ENCODE measurements at places on chromosomes 12 and 14.
A peak's percentile ranks its signal among the peaks of the same experiment; 100 is the strongest.

GRCh38 chr12:32302218-32303173 lies 96.9 kb upstream of the FGD4 start:
- peak; percentile 47 for DNase-seq

GRCh38 chr14:64475585-64476273 lies 10.4 kb downstream of the AKAP5 start:
- no peak for DNase-seq

DNA sequence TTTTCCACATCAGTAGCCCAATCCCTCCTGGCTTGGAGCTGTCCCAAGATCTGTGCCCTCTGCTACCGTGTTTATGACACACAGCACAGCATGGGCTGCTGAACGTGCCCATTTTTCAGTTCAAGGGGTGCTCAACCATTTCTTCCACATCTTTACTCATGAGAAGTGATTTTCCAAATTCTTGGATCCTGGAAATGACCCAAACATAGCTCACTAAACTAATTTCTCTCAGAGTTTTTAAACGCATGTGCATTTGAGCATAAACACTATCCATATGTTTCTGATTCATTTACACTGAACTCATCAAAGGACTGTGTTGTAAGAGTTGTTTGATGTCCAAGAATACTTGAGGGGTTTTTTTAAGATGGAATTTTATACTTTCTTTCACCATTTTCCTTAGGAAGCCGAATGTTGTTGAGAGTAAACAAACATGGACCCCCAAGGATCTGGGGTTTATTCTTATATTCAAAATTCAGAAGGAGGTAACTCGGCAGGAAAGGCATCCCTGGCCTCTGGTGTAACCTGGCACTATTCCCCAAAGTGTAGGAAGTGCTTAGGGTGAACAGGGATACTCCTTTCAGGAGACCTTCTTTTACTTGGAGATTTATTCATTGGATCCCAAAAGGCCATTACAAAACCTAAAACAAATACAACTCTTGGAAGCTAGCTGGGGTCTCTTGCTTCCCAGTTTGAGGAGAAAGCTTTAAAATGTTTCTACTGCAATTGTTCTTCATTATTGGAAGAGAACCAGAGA lies 215.0 kb downstream of the BMP4 start:
- DNase-seq = no peak

- DNase-seq = no peak
These were observed 14.0 kb downstream of the BRF1 start for GRCh38 chr14:105286759-105287144.

- no peak for DNase-seq
These were observed 194.3 kb downstream of the RGS6 start for GRCh38 chr14:72126561-72126960.

- no peak for DNase-seq
These were observed 50.3 kb downstream of the ADAMTS20 start for GRCh38 chr12:43501703-43502102.

- DNase-seq = no peak
These were observed 38.5 kb downstream of the CCER1 start for GRCh38 chr12:90916516-90916915.

- DNase-seq = no peak
These were observed 12.6 kb downstream of the WSCD2 start for GRCh38 chr12:108141600-108142130.

DNA sequence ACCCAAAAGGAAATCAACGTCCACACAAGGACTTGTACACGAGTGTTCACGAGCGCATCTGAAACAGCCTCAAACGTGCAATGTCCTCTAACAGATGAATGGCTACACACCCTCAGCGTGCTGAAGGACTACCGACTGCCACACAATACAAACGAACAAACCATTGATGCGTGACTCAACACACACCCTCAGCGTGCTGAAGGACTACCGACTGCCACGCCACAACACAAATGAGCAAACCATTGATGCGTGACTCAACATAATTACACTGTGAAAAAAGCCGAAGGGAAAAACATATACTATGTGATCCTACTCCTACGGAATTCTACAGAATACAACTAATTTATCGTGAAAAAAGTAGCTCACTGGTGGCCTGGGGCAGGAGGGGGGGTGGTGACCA lies 25.1 kb upstream of the BTBD6 start:
- no peak for DNase-seq

DNA sequence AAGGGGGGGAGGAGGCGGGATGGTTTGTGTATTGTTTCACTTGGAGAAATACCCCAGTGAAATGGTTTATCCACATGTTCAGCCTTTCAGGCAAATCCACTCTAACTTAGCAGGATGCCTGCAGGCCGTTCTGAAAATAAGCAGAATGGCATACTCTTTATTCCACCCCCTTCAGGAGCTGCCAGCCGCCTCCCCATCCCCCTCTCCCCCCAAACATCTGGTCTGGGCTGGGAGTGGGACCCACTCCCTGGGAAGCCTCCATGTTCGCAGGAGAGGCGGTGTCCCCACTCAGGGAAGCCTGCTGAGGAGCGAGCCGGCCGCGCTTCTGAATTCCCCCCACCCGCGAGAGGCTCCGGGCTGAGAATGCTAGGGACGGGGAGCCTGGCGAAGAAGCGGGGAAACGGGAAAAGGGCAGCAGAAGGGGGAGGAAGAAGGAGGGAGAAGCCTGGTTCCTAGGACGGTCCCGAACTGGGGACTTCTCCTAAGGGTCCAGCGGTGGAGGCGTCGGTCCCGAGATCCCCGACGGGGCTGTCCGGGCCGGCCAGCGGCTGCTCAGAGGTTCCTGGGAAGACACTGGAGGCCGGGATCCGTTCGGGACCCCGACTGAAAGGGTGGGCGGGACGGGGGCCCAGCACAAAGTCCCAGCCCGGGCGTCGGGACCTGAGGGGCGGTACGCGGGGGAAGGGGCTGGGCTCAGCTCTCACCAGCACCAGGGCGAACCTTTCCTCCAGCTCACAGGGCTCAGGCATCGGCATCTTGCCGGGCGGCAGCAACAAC lies 666 bp downstream of the FMNL3 start:
- DNase-seq = no peak

DNA sequence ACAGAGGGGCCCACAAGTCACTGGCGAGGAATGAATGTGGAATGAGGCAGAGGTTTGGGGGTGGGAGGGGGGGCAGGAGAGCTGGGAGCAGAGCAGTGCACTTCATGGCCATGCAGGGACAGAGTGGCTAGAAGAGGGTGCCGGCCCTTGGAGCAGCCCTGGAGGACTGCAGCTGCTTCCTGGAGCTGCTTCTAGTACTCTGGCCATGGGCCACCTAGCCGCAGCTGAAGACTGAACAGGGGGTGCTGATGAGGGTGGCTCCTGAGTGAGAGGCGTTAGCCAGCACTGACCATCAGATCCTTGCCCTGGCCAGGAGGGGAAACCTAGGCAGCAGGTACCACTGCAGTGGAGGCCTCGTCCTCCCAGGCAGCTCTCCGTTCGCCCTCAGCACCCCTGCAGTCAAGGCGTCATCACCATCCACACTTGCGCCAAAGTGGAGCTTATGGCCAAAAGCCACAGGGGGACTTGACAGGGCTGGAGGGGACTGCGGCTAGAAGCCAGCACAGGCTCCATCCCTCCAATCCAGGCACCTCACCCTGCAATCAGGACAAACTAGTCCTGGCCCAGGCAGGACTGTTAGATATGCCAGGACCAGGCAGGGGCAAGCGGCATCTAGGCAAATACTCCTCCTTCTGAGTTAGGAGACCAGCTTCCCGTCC lies 16.4 kb downstream of the OTUB2 start:
- DNase-seq = no peak

GRCh38 chr12:29516431-29516875 lies 19.0 kb upstream of the OVCH1 start:
- DNase-seq = no peak

- no peak for DNase-seq
These were observed 4.7 kb downstream of the FGD6 start for GRCh38 chr12:95212586-95212985.

- DNase-seq = no peak
These were observed 13.7 kb downstream of the TRMT61A start for GRCh38 chr14:103542605-103543088.

DNA sequence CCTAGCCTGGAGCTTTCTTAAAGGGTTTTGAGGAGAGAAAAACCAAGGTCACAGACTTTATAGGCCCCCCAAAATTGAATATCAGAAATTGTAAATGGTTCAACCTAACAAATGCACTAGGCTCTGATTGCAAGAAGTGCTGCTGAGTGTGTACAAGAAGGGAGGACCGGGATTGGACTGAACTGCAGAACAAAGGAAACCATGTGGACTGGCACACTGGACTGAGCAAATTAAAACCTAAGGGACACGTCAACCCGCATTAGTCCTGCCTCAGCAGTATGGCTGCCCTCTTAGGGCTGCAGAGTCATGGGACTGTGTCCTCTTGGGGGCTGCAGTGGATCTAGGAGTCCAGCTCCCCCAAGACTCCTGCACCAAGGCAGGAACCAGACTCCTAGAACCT lies 842 bp upstream of the CISTR start:
- DNase-seq = no peak

- DNase-seq = no peak
These were observed 14.7 kb downstream of the PTCSC3 start for GRCh38 chr14:36161776-36162175.

DNA sequence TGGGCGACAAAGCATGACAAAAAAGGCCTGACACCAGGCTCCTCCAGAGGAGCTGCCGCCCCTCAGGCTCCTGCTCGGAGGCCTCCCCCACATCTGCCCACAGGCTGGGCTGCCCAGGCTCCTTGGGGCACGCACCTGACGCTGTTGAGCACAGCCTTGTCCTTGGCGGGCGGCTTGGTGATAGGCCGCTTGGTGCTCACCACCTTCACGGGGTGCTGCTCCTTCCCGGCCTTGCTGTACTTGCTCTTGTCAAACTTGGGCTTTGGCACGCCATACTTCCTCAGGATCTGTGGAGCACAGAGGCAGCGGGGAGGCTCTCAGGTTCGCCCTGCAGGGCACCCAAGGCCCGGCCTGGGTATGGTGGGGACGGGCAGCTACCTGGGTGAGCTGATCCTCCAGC lies 53.4 kb downstream of the TRAFD1 start:
- DNase-seq = no peak

- DNase-seq = no peak
These were observed 27.1 kb downstream of the DIO3 start for GRCh38 chr14:101588286-101588975.

GRCh38 chr12:54734196-54734950 lies 86.2 kb upstream of the DCD start:
- no peak for DNase-seq

DNA sequence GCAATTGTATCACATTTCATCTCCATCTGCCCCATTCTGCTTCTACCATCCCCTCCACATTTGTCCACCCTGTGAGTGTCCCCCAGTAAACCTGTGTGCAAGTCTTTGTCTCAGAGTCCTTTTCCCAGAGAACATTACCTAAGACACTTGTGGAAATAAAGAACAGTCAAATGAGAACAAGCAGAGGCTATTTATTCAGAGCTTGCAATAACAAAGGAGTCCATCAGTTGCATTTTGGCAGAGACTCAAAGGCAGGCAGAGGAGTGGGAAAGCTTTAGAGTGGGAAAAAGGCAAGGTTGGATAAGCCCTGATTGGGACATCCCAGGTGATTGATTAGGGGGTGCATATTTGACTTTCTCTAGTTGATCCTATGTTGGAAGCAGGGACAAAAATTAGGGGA lies 18.2 kb upstream of the PPFIBP1 start:
- DNase-seq = no peak

GRCh38 chr14:76653875-76654572 lies 107.2 kb upstream of the VASH1 start:
- DNase-seq = no peak

- DNase-seq = no peak
These were observed 7.0 kb upstream of the ATXN2 start for GRCh38 chr12:111605911-111606766.

DNA sequence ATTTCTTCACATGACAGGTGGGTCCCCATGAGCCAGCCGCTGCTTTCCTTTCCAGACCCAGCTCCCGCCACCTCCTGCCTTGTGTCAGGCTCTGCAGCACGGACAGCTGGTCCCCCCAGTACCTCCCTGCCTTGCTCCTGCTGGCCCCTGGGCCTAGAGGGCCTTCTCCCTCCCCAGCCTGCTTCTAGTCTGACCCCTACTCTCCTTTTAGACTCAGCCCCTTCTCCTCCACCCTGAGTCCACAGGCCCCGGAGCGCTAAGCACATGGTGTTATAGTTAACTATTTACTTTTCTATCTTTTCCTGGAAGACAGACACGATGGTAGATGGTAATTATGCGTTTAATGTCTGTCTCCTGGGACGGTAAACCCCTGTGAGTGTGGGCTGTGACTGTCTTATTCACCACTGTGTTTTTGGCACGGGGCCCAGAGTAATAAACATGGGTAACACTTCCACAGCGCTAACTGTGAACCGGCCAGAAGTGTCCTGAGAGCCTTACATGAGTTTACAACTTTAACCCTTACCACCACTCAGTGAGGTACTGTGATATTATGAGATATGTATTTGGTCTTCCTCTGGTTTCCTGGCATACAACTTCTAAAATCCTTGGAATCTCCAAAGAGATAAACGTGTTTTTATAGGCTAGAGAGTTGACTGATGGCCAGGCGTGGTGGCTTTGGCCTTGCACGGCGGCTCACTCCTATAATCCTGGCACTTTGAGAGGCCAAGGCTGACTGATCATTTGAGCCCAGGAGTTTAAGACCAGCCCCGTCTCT lies 41.2 kb downstream of the DGLUCY start:
- no peak for DNase-seq

GRCh38 chr12:62618319-62618718 lies 151.7 kb downstream of the MON2 start:
- no peak for DNase-seq

- no peak for DNase-seq
These were observed 86.2 kb upstream of the PPM1H start for GRCh38 chr12:63021116-63021515.

DNA sequence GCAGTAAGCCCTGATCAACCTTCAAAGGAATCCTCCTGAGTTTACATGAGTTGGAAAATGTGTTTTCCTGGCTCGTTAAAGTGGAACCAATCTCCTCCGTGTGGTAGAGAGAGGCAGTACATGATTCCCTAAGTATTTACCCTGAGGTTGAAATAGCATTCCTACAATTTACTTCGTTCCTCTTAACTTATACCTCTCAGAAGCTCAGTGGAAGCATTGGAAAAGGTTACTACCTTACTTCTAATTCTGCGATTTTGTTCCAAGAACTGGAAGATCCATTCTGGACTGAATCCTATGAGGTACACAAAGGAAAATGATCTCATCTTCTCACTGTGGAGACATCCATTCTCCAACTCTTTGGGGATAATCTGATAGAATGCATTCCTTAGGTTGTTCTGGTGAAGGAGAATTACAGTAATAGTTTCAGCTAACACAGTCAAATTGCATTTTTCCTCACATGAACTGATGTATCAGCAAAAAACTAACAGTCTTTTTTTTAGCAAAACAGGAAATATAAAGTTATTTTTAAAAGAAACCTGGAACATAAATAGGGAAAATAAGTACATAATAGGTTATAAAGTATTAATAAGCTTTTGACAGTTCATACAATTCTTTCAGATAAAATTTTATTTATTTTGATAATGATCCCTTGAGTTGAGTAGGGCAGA lies 475.6 kb downstream of the PDZRN4 start:
- no peak for DNase-seq

DNA sequence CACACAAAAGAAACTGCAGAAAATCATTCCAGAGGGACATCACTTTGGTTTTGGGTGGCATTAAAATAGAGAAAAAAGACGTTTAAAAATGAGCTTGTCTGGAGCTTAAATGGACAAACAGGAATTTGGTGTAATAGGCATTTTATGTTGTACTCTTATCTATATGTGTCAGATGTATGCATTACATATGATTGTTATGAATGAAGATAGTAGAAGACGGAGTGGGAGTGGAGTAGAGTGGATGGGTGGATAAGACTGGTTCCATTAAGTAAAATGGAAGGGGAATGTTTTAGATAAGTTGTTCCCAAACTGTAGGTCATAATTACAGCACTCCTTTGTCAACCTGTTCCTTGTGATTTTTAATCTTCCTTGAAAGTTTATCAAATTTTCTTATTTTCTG lies 1.9 kb downstream of the CCDC91 start:
- no peak for DNase-seq

GRCh38 chr12:78473136-78473535 lies 391.4 kb upstream of the SYT1 start:
- DNase-seq = no peak

All from CD4-positive, alpha-beta T cell treated with Interleukin-15 for 1 hour (primary cell).